Renal cortex interstitium (tissue), 15 donors: ENCODE measurements at places on chromosomes 6 and 20. TPM values are rescaled to one million over a fixed set of nuclear protein-coding genes. Genes with fewer than 3 reads are reported as not detected.

THBD gene
- polyA plus RNA-seq, result 6.0 TPM

EYS gene
- 0.69 TPM for polyA plus RNA-seq

GLP1R gene
- 1.1 TPM for polyA plus RNA-seq

EMILIN3 gene
- 8.0 TPM for polyA plus RNA-seq

ADGRG6 gene
- polyA plus RNA-seq, result 24.1 TPM

MPIG6B gene
- 1.6 TPM for polyA plus RNA-seq

CRISP3 gene
- polyA plus RNA-seq, result 0.17 TPM

TGM3 gene
- 0.58 TPM for polyA plus RNA-seq

WFDC2 gene
- polyA plus RNA-seq, result 182 TPM

FOXS1 gene
- polyA plus RNA-seq, result 4.9 TPM

CDSN gene
- polyA plus RNA-seq, result not detected

MTFR2 gene
- polyA plus RNA-seq, result 3.2 TPM

OR2H2 gene
- 0.11 TPM for polyA plus RNA-seq
